Activated CD8-positive, alpha-beta memory T cell treated with anti-CD3 and anti-CD28 coated beads for 48 hours (primary cell): ENCODE measurements at places on chromosomes 2 and 18.

- DNase-seq, result no peak
Observed at GRCh38 chr18:40019797-40020392, 1935.1 kb upstream of the PIK3C3 start.

DNA sequence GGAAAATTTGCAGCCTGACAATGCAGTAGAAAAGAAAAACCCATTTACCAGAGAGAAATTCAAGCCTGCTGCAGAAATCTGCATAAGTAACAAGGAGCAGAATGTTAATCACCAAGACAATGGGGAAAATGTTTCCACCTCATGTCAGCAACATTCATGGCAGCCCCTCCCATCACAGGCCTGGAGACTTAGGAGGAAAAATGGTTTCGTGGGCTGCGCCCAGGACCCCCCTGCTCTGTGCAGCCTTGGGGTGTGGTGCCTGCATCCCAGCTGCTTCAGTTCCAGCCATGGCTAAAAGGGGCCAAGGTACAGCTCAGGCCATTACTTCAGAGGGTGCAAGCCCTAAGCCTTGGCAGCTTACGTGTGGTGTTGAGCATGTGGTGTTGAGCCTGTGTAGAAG is 53.4 kb downstream of the RPE start:
- no peak for DNase-seq

GRCh38 chr2:12501469-12502158 is 215.1 kb upstream of the TRIB2 start:
- DNase-seq, result peak; percentile 46

DNA sequence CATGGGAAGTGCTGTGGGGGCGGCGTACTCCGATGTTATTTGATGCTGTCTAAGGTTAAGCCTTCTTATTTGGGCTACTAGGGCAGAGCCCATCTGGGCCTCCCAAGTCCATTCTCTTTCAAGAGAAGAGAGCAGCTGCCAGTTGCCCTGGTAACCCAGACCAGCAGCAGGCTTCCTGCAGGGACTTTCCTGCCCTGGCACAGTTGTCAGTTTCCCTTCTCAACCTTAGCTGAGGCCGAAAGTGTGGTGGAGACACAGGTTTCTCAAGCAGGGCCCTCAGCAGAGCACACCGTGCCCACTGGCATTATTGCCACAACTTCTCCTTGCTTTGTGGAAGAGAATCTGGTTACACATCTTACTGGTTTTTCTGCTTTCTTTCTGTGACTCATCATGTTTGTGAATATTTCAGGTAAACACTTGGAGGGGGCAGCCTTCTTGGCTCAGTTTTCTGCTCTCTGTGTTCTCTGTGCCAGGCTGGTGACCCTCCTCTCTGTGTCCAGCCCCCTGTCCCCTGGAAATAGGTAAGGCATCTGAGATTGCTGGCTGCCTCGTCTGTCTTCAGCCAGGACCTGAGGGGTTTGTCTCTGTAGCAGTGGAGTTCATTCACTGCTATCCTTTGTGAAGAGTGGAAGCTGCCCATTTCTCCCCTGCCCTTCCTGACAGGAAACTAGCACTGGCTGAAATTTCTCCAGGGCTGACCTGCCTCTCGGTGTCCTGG is 111.0 kb downstream of the B3GNT2 start:
- DNase-seq, result no peak

GRCh38 chr18:75391279-75392225 is 36.0 kb downstream of the SMIM21 start:
- DNase-seq, result no peak
